Cerebellar nuclear complex (tissue), 1 donor: ENCODE measurements at places on chromosomes 6 and 20.

GRCh38 chr6:119157506-119157815 is 79.0 kb upstream of the FAM184A start:
- no peak for DNase-seq

DNA sequence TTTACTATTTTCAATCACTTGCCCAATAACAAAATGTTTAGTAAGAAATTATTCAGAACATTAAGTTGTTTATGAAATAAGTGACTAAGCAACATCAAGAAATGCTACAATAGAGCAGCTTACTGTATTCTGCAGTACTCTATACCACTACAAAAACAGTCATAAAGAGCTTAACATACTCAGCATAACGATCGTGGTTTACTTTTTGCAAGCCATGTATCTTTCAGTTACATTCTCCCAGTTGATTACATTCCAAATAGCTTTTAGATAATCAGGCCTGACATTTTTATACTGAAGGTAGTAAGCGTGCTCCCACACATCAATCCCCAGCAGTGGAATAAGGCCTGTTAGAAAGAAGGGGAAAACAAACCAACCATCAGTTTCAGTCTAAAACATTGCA is 10.7 kb downstream of the SOD2 start:
- DNase-seq = no peak

GRCh38 chr20:41181567-41181966 is 44.2 kb downstream of the PLCG1 start:
- no peak for DNase-seq

DNA sequence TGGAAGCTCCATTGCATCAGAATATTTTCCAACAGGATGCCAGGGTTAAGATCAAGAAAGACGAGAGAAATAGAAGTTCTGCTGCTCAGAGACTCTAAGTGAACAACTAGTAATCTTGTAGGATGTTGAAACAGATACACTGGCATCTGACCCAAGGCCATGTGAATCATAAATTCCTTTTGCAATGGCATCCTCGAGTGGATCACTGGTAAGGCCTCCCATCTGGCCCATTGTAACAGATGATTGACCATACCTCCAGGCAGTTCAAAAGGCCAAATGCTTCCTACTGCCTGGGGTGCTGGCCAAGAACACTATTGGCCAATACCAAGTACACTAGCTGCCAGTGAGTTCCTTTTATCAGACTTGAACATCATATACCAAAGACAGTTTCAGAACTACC is 9.9 kb upstream of the SLC17A3 start:
- DNase-seq = no peak

DNA sequence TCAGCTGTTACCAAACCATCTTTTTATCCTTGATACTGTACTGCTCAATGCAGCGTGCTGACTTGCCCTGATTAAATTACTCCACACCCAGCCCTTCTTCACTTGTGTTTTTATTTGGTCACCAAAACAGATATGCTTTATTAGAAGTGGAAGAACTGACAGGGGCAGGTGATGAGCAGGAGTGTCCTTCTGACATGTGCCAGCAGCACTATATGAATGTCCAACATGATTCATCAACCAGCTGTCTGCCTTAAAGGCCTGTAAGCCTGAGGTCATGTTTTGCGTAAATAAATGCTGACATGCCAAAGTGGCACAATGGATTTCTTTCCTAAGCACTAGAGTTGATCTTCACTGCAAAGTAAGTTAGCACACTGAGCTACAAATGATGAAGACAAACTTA is 15.4 kb downstream of the POPDC3 start:
- no peak for DNase-seq

DNA sequence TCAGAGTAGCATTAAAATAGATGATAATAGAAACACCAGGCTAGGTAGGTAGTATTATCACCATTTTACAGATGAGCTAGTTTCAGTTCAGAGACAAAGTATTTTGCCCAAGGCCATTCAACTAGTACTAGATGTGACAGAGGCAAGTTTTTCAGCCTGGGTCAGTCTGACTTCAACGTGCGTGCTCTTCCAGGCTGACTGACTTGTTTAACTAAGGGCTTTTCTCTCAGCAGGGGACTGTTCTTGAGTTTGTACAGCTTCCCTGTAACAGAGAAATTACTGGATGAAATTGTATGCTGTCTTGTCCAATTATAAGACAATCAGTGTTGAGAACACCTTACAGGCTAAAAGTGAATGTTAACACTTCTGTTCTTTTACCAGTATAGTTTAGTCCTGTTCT is 333.5 kb upstream of the MAN1A1 start:
- DNase-seq = no peak

DNA sequence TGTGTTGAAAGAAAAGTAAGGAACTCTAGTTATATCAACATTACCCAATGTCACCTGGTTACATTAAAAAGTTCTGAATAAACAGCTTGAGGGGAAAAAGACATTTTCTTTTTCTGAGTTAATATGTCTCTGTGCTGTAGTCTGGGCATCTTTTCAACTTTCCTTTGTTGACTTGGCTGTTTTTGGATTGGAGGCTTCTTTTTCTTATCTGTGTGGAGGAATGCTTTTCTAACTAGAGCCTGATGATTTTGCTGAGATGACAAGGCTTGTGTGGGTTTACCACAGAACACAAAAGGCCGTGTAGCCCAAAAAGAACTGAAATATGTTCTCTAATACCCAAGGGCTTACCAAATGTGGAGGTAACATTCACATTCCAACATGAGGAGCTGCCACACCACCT is 161.8 kb downstream of the KCNQ5 start:
- DNase-seq = no peak

DNA sequence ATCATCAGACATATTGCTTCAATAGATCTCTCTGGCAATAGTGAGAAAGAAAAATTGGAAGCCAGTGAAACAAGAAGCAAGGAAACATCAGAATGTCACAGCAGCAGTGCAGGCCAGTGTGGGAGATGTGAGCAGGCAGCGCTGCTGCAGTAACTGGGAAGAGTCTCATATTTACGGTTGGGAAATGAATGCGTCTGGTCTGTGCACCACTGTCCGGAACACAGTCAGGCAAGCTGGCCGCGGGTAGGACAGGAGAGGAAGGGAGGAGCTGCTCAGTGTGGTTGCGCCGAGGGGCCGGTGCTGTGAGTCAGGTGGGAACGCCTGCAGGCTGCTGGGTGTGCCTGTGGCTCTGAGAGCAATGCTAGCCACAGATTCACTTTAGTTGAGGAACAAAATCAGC is 6.4 kb upstream of the PSMG4 start:
- DNase-seq = no peak

GRCh38 chr6:43983632-43984031 is 143.6 kb downstream of the MRPL14 start:
- DNase-seq = no peak

DNA sequence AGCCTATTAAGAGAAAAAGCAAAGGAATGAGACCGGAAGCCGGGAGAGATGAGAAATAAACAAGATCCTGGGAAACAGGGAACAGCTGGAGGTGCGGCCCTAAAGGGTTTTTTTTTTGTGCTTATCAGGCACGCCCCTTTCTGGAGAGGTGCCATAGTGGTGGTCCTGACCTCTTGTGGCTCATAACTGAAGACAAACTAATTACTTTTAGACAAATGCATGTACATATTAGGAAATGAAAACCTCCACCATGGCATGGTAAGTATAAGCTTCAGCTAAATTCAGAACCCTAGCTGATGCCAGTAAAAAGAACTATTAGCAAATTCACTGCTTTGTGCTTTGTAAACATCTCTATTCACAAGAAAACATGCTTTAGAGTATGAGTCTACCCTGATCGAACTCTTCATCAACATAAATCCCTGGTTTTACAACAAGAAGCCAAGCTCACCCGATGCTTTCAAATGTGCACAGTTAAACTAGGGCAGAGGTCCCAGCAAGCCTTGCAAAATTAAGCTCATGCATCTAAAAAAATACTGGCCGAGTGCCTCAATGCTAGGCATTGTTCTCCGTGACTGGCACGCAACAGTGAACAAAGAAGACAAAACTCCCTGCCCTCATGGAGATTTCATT is 96.4 kb upstream of the MRPS10 start:
- no peak for DNase-seq

DNA sequence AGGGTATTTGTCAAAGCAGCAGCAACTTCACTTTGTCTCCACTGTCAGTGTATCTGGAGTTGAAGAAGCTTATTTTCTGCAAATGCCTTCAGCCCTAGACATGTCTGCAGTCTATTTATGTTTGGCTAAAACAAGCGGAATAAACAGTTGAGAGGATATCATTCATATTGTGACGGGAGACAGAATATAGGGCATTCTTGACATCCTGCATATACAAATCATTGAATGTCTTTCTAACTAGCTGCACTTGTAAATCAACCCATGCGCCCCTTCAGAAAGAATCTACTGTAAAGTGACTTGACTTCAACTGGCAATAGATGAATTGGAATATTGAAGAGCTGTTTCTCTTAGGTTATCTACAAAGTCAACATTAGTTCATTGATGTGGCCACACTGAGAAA is 258.9 kb downstream of the TSHZ2 start:
- DNase-seq = no peak

- DNase-seq = no peak
Measured at GRCh38 chr6:158914923-158915322, 85.1 kb downstream of the RSPH3 start.

GRCh38 chr6:132964101-132964867 is 149.9 kb downstream of the RPS12 start:
- no peak for DNase-seq

DNA sequence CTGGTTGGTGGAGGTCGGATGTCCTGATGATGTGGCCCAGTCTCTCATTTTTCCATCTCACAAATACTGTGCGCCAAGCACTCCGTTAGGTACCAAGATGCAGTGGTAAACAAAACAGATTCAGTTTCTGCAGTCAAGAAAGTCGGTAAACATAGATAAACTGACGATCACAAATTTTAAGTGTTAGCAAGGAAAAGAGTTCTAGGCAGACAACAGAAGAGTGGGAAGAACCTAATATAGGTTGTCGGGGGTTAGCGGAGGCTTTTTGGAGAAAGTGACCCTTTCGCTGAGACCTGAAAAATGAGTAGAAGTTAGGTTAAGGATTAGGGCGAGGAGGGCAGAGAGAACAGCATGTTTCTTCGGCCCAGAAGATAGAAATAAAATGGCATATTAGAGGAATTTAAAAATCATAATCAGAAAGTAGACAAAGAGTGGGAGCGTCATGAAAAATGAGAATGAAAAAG is 514 bp downstream of the ORC3 start:
- no peak for DNase-seq

DNA sequence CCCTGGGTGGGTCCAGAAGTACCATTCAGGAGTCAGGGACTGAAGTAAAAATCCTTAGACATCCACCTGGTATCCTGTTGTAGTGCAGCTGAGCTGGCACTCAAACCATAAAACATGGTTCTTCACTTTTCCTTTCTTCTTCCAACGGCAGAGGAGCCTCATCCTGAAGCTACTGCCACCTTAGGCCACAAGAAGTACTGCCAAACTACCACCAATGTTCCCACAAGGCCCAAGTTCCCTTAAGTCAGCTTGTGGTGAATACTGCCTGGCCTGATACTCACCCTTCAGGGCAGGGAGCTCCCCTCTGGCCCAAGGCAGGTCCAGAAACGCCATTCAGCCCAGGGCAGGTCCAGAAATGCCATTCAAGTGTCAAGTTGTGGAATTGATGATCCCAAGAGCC is 1053.4 kb upstream of the CITED2 start:
- no peak for DNase-seq

- no peak for DNase-seq
Measured at GRCh38 chr20:1241456-1241855, 15.6 kb downstream of the RAD21L1 start.

DNA sequence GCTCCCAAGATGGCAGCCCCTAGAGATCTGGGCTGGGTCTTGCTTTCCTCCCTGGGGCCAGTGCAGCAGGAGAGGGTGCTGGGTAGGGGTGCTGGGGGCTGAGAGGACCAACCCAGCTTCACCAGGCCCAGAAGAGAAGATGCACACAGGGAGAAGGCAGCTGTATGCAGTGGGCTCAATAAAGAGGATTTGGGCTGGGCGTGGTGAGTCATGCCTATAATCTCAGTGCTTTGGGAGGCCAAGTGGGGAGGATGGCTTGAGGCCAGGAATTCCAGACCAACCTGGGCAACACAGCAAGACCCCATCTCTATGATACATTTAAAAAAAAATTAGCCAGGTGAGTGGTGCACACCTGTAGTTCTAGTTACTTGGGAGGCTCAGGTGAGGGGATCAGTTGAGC is 25.7 kb upstream of the EMILIN3 start:
- DNase-seq = no peak

DNA sequence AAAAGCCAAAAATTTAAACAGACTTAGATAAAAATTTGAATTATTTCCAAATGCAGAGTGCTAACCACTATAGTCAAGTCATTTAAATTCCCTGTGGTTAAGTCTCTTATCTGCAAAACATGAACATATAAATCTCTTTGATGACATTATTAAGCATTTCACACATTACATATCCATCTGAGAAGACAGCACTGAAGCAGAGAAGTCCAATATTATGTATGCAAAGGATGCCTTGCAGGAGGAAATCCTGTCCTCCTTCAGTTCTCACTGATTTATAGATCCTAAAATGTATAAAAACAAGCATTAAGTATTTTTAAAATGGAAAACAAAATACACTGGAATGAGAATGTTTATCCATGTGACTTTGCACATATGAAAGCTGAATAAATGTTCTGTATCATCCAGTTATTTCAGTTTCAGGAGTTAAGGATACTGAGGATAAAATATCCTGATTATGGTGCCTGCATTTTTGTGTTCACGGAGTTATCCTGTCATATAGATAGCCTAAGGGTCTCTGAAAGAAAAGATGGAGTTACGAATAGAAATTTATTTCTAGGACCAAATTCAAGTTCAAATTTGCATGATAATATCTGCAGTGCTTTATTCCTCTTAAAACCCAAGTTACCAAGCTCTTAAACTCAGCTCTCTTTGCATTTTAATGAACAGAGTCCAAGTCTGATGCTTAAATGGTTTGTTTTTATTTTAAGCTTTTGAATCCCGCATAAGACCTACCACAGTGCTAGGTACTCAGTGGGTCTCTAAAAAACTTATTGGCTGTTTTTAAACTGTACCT is 145.4 kb downstream of the PRKN start:
- DNase-seq = no peak

GRCh38 chr20:60228255-60228654 is 270.0 kb downstream of the CDH26 start:
- DNase-seq = no peak

- no peak for DNase-seq
Measured at GRCh38 chr6:47794577-47795135, 12.8 kb downstream of the OPN5 start.

DNA sequence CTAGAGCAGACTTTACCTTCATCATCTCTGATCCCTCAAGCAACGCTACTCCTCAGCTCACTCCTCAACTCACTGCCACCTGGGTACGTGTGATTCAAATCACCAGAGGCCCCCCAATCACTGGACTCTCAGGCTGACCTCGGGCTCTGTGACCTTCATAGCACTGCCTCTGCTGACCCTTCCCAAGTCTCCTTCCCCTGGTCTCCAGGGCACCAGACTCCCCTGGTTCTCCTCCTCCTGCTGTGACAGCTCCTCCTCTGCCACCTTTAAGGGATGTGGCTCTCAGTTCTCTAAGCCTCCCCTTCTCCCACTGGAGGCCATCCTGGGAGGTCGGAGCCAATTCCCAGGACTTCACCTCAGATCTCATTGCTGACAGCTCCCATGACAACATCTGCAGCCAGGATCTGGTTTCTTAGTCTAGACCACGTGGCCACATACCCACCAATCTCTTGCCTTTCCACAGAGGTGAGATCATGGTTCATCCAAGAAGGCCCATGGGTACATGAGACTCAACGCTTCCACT is 90.4 kb downstream of the NFATC2 start:
- DNase-seq = no peak
